ENCODE measurements at places on chromosomes 1 and 21.

- DNase-seq, result no peak
These were observed 49.0 kb downstream of the JAK1 start for GRCh38 chr1:64917328-64917861.

- no peak for DNase-seq
These were observed 60.9 kb downstream of the KIF21B start for GRCh38 chr1:200962631-200963030.

DNA sequence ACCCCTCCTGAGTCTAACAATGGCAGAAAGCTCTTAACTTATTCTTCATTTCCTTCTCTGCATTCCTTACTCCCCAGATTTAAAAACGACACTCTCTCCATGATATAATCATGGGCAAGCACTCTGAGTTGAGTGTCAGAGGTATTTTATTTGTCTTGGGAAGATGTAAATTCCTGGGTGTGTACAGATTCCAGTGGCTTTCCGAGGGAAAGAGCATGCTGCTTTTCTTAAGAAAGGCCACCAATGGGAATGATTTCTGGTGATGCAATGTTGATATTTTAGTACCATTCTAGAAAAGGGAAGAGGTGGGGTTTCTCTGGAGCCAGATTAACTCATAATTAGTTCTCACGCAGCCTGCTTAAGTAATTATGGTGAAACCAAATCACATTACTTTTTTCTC lies 47.8 kb upstream of the BTG3 start:
- DNase-seq, result no peak

GRCh38 chr1:76862447-76862846 lies 4.8 kb upstream of the ST6GALNAC5 start:
- DNase-seq, result no peak

DNA sequence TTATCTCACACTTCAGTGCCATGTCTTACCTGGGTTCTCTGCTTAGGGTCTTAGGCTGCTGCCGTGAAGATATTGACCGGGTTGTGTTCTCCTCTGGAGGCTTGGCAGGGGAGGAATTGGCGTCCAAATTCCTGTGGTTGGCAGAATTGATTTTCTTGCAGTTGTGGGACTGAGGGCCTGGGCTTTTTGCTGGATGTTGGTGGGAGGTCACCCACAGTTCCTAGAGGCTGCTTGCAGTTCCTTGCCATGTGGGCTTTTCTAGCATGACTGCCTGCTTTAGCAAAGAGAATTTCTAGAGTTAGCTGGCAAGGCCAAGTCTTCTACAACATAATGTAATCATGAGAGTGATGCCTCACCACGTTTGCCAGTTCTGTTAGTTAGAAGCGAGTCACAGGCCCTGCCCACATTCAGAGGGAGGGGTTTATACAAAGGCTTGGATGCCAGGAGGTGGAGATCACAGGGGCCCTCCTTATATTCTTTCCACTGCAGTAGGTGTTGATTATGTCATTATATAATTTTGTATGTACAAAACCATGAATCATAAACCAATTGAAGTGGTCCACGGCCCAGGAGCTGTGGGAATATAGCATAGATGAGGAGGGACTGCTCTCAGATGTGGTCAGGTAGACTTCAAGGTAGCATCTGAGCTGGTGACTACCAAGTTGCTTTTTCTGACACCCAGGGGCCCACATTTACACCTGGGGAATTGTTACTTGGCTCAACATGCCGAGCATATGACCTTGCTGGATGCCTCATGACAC lies 6.6 kb downstream of the UBL4B start:
- DNase-seq, result no peak
